ENCODE measurements at places on chromosomes 3 and 15.

GRCh38 chr15:24957691-24958090 lies 2.9 kb downstream of the SNRPN start:
- no peak for DNase-seq

GRCh38 chr3:52223449-52224408 lies 1.7 kb downstream of the TLR9 start:
- no peak for DNase-seq

- no peak for DNase-seq
Measured at GRCh38 chr3:17823816-17824215, 81.4 kb upstream of the TBC1D5 start.

GRCh38 chr15:97174886-97175540 lies 785.5 kb upstream of the ARRDC4 start:
- DNase-seq, result no peak

DNA sequence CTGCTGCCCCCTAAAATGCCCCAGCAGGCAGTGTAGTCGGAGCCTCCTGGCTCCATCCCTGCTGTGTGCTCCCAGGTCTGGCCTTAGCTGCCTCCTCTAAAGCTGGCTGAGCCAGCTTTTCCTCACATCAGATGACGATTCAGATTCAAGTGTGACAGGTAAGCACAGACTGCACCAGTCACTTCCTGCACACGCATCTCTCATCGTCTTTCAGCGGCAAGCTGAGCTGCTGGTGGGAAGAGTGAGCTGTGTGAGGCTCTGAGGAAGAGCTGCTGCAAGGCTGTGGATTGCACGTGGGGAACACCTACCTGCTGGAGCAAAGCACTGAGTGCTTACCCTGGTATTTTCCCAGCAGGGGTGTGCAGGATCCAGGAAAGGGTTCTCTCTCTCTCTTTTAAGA lies 88.4 kb upstream of the RPL32 start:
- DNase-seq, result no peak

GRCh38 chr3:61136191-61136590 lies 115.1 kb downstream of the FHIT start:
- DNase-seq, result no peak

GRCh38 chr15:69615736-69616135 lies 163.1 kb downstream of the RPLP1 start:
- no peak for DNase-seq

- DNase-seq, result no peak
Measured at GRCh38 chr3:143637133-143637532, 211.1 kb downstream of the SLC9A9 start.

DNA sequence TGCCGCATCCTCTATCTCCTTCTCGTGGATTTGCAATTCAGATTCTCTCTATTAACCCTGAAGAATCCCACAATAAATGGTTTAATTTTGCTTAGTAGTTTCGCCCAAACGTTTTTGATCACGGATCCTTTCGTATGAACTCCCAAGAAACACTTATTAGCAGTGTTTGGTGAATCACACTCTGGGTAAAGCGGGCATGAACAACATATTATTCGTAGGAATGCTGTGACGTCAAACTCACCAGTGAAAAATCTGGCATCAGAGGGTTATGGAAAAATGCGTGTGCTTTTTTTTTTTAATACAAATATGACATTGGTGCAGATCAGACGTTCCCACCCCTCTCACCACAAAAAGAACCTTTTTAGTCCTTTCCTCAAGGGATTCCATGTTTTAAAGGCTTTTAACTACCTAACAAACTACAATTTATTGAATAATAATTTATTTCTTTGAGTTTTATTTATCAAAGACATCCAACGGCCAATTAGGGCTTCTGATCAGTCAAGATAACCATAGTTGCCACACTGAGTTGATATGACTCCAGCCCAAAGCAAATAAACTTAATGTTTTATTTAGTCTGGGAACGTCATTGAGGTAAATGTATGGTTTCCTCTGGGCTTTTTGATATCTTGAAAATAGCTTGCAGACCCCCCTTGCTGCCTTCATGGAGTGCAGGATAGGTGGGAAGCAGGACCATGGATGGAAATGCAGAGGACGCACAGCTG lies 45.5 kb upstream of the CGNL1 start:
- no peak for DNase-seq

- no peak for DNase-seq
Measured at GRCh38 chr3:72924055-72924454, 36.2 kb downstream of the GXYLT2 start.

DNA sequence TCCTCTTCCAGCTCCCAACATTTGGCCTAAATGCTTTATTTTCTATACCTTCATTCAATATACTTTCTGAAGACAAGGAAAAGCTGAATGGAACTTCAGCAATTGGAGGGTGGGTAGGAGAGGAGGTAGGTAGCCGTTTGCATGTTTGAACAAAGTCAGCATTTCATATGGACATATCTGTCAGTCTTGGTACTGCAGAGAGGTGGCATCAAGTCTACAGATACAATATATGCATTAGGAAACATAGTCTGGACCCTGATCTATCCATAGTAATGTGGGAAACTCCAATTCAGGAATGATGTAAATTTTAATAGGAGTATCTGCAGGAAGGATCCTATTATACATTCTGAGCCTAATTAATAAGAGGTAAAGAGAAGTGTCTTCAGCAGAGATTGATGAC lies 526.4 kb downstream of the MECOM start:
- no peak for DNase-seq

GRCh38 chr15:75749820-75750219 lies 37.2 kb upstream of the CSPG4 start:
- DNase-seq, result no peak

DNA sequence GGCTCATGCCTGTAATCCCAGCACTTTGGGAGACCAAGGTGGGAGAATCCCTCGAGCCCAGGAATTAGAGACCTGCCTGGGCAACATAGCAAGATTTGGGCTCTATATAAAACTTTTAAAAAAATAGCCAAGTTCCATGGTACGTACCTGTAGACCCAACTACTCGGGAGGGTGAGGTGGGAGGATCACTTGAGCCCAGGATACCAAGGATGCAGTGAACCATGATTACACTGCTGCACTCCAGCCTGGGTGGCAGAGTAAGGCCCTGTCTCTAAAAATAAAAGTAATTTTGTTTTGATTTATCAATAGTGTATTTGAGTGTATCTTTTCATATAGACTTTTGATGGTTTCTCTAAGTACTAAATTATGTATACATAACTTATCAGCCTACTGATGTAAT lies 63.1 kb downstream of the LSM3 start:
- no peak for DNase-seq

DNA sequence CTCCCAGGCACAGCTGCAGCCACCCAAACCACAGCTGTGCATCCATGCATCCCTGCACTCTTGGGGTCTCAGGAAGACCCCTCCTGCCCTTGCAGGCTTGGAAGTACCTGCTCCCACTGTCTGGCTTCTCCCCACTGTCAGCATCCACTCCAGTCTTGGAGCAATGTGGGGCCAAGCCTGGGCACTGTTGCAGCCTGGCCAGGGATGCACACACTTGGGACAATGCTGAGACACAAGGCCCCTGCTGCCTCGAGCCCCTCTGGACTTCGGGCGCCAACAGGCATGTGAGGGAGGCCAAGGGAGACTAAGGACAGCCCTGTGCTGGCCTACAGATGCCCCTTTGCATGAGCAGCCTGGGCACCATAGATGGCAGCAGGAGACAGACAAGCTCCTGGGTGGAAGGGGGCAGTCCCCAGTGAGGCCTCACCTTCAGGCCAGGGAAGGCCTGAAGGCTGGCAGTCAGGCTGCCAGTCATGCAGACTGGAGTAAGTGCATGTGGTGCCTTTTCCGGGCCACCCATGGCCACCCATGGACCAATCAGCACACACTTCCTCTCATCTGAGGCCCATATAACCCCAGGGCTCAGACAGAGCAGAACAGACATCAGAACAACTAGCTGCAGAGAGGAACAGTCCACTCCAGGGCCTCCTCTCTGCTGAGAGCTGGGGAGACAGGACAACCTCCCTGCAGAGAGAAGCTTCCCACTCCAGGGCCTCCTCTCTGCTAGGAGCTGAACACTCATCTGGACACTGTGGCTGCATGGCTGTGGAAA lies 219.0 kb downstream of the VGLL3 start:
- DNase-seq, result no peak

DNA sequence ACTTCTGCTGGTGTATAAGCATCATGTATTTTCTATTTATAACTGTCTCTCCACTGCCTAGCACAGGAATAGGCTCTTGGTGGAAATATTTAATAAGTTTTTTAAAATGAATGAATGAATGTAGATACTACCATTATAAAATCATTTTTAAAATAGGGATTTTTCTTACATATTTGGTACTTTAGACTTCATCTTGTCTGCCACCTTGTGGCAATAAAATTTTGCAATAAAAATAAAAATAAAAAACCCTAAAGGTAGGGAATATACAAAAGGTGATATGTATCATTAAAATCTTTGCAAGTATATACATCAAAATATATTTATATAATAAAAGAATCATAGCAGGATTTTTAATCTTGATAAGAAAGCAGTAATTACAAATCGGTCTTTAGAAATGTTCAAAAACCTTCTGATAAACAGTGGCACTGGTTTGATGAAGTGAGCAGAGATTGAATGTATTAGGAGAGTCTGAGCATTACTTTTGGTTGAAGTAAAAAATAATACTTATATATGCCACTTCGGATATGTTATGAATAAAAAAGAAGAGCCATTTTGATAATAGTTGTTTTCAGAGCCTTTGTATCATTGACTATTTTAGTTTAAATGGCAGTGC lies 95.2 kb downstream of the SPATA16 start:
- DNase-seq, result no peak

DNA sequence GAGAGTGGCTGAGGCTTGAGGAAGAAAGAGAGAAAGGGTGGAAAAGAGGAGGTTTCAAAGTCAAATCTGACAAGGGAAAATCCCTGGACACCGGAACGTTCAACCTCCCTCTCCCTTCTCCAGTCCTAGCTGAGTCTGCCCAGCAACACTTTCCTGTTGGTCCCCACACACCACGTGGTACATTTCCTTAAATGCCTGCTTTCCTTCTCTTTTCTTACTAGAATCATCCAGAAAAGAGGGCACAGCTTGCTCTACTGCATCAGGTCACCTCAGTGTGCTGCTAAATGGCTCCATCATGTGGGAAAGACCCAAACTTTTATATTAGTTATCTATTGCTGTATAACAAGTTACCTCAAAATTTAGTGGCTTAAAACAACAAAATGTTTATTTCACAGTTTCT lies 181.2 kb downstream of the NECTIN3 start:
- no peak for DNase-seq

DNA sequence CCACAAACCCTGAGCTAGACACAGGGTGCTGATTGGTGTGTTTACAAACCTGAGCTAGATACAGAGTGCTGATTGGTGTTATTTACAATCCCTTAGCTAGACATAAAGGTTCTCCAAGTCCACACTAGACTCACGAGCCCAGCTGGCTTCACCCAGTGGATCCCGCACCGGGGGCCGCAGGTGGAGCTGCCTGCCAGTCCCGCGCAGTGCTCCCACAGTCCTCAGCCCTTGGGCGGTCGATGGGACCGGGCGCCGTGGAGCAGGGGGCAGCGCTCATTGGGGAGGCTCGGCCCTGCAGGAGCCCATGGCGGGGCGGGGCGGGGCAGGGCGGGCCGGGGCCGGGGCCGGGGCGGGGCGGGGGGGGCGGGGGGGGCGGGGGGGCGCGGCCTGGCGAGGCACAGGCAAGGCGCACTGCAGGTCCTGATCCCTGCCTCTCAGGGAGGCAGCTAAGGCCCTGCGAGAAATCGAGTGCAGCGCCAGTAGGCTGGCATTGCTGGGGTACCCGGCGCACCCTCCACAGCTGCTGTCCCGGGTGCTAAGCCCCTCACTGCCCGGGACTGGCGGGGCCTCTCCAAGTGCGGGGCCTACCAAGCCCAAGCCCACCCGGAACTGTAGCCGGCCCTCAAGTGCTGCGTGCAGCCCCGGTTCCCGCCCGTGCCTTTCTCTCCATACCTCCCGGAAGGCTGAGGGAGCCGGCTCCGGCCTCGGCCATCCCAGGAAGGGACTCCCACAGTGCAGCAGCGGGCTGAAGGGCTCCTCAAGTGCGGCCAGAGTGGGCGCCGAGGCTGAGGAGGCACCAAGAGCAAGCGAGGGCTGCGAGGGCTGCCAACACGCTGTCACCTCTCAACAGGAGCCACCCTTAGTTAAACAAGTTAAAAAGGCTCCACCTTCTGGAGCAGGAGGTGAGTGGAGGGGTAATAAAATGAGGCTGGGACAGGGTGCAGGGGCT lies 9.8 kb upstream of the TMEM40 start:
- DNase-seq, result no peak

- no peak for DNase-seq
Measured at GRCh38 chr3:146156666-146157314, 4.2 kb downstream of the PLOD2 start.

DNA sequence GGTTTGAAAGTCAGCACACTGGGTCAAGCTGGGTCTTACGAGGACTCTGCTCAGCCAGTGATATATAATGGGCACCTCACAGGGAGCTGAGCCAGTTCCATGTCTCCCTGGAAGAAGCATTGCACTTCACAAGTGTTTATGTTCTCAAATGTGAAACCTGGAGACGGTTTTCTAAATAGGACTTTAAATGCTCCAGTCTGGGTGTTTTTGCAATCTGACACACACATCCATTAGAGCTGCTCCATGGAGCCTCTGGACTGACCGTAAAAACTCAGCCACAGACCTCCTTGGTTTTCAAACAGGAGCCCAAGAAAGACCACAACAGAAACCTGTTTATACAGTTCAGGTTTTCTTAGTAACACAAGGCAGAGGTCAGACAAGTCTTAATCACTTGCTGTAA lies 201.3 kb upstream of the LRIG1 start:
- DNase-seq, result no peak

DNA sequence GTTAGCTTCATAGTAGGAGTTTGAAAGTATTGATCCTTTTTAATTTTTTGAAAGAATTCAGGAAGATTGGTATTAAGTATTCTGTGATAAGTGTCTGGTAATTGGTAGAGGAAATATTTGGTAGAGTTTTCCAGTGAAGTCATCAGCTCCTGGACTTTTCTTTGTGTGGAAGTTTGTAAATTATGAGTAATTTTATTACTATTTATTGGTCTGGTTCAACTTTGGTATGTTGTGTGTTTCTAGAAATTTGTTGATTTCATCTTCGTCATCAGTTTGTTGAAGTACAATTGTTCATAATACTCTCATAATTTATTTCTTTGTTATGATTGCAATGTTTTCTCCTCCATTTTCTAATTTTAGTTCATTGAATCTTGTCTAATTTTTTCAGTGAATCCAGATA lies 832.0 kb downstream of the OTOL1 start:
- no peak for DNase-seq

DNA sequence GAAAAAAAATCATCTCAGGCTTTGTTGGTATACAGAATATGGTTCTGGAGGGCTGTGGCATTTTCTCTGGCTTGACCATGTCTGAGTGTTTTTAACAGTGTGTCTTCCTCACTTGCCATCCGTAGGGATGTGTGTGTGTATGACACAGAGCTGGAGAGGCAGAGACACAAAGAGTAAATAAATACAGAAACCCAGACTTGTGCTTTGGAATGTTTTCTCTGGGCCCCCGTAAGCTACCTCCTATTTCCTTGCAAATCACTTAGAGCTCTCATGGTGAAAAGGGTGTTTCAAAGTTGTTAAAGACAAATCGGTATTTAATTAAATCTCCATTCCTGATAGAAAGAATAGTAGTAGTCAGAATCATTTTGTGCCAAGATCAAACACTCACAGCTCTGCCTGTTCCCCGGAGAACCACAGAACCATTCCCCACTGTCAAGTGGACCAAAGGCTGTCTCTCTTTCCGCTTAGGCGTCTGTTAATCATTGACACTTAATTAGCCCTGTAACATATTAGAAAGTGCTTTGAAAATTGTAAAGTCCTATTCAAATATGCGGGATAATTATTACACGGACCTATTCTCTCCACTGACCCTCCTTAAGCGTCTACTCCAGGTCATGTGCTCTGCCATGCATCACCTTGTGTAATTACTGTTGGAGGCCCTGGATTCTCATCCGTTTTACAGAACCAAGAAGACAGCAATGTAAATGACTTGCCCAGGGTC lies 313.6 kb upstream of the TLE3 start:
- no peak for DNase-seq
